Activated CD4-positive, alpha-beta T cell treated with anti-CD3 and anti-CD28 coated beads, Interleukin-2, amount 50 U/mL, for 1 hour (primary cell): ENCODE measurements at places on chromosomes 7 and 10.

GRCh38 chr7:110027385-110027784, 1063.5 kb upstream of the LRRN3 start:
- no peak for DNase-seq

- no peak for DNase-seq
Measured at GRCh38 chr10:113476191-113476590, 76.7 kb upstream of the HABP2 start.

DNA sequence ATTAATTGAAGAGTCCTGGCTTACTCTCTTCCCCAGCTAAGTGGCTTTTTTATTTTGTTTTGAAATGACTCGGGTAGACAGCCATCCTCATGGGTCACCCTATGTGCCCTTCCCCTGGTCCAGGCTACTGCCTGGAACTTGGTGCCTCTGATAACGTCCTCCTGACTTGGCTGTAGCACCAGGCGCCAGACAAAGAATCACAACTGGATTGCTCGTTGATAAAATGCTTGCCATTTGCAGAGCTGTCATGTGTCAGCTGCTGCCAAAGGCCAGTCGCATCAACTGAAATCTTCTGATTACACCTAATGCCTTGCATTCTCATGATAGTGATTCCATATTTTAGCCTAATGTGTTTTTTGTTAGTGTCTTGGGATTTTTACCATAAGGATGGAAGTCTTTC, 27.4 kb upstream of the ABLIM1 start:
- no peak for DNase-seq

DNA sequence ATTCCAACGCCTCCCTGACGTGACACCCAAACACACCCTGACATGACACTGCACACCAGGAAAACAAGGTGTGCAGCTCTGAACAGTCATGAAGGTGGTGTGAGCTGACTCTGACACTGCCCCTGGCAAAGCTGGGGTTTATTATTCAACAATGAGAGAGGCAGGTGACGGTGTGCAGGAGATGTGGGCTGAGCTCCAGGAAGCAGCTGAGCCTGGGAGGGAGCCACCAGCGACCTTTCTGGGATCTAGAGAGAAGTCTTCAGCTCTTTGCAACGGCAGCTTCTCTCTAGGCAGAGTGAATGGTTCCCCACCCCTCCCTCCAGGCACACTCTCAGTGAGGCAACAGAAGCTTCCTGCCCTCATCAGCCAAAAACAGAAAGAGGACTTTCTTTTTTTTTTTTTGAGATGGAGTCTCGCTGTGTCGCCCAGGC, 65.6 kb downstream of the SH3PXD2A start:
- no peak for DNase-seq
